ENCODE measurements at places on chromosomes 13 and 19. TPM values are rescaled to one million over a fixed set of nuclear protein-coding genes. Genes with fewer than 3 reads are reported as not detected.

Gene GCDH
- polyA plus RNA-seq, result 27.5 TPM

Gene MYO1F
- polyA plus RNA-seq, result 11.9 TPM

Gene CILP2
- polyA plus RNA-seq, result 0.22 TPM

Gene FFAR3
- polyA plus RNA-seq, result 0.31 TPM

DNA sequence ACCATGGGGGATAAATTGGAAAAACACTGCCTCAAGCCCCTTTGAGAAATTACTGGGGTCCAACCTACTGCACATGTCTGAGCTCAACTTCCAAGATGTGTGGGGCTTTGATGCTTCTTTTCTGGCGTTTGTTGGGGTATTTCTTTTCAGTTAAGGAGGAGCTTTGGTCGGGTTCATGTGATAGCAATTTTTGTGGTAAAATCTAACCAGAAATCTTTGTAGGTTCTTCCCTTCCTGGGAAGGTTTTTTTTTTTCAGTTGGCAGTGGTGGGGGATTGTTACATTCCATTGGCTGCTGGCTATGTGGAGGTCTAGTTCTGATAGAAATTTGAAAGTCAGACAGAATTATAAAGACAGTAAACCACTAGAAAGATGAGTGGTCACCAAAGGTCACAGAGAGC is 327.8 kb downstream of the ATP8A2 start:
- no peak overlapping the region for H3K27ac ChIP-seq
- H3K4me3 ChIP-seq, result no peak overlapping the region
- DNase-seq, result no peak
- no peaks in the 10 kb centered on the region for H3K4me1 ChIP-seq

DNA sequence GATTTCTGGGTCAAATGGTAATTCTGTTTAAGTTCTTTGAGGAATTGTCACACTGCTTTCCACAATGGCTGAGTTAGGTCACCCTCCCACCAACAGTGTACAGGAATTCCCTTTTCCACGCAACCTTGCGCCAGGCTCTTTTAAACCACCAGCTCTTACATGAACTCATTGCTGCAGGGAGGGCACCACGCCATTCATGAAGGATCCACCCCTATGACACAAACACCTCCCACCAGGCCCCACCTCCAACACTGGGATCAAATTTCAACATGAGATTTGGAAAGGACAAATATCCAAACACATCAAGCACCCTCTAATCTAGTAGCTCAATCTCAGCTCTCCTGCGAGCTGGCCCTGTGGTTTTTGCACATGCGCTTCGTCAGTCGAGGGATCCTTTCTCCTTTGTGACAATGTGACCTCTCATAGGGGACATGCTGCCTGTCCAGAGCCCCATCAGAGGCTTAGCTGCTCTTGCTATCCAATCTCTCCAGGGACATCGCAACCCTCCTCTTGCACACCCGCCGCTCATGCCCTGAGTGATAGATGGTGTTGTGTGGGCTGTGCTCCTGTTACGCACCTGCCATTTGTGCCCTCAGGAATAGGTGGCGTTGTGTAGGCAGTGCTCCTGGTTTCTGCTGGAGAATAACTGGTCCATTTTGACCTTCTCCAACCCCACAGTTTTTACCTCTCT is 328.0 kb downstream of the UQCRFS1 start:
- H3K36me3 ChIP-seq, result no peaks in the 10 kb centered on the region
- no peaks in the 10 kb centered on the region for H3K4me1 ChIP-seq
- no peak overlapping the region for H3K4me3 ChIP-seq
- H3K27ac ChIP-seq, result no peak overlapping the region
- no peak for DNase-seq

DNA sequence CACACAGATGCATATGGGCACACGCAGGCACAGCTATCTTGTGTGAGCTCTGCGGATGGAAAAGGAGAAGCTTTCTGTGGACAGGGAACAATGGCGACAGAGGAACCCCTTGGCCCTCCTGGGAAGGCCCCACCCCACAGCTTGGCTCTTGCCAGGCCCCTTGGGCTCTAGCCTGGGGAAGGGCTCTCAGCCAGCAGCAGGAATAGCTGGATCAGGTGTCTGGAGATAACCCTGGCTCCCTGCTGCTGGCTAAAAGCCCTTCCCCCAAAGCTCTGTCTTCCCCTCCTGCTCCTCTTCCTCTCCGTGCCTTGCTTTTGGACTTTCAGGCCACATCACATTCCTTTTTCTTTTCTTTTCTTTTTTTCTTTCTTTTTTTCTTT is 24.3 kb downstream of the CEBPA start:
- H3K4me3 ChIP-seq, result no peak overlapping the region
- DNase-seq, result no peak
- no peaks in the 10 kb centered on the region for H3K27me3 ChIP-seq
- peaks cover 19% of the 10 kb centered on the region for H3K4me1 ChIP-seq
- no peak overlapping the region for H3K27ac ChIP-seq
- no peaks in the 10 kb centered on the region for H3K36me3 ChIP-seq

DNA sequence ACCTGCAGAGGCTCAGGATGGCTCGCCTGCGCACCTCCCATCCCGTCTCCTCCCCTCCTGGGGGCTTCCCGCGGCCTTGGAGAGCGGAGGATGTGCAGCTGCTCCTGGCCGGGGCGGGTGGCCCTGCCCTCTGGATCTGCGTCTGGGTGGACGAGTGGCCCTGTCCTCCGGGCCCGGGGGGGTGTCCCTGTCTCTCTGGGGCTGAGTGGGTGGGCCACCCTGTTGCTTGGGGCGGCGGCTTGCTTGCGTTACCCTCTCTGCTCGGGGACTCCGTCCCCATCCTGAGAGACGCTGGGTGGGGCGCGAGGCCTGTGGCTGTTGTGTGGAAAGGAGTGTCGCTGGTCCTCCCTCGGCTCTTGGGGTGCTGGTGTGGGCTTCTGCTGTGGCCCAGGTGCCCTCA is 34.6 kb downstream of the DOT1L start:
- no peak overlapping the region for H3K27ac ChIP-seq
- no peak for DNase-seq
- H3K36me3 ChIP-seq, result no peaks in the 10 kb centered on the region

DNA sequence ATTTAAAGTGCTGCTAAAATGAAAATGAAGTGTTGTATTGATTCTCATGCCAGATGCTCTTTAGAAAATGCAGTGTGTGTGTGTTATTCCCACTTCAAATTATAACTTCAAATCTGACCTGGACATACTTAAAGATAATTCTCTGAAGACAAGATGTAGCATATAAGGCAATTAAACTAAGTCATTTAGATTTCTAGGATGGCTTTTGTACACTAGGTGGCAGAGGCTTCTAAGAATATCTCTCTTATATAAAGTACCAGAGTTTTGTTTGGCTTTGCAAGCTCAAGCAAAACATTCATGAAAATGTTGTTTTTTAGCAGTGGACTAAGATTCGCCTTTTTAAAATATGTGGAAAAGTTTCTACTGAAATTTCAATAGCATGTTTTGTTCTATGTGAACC is 407.2 kb downstream of the GPC5 start:
- no peaks in the 10 kb centered on the region for H3K4me1 ChIP-seq
- no peaks in the 10 kb centered on the region for H3K36me3 ChIP-seq
- H3K27me3 ChIP-seq, result no peaks in the 10 kb centered on the region
- H3K4me3 ChIP-seq, result no peak overlapping the region
- no peak for DNase-seq

DNA sequence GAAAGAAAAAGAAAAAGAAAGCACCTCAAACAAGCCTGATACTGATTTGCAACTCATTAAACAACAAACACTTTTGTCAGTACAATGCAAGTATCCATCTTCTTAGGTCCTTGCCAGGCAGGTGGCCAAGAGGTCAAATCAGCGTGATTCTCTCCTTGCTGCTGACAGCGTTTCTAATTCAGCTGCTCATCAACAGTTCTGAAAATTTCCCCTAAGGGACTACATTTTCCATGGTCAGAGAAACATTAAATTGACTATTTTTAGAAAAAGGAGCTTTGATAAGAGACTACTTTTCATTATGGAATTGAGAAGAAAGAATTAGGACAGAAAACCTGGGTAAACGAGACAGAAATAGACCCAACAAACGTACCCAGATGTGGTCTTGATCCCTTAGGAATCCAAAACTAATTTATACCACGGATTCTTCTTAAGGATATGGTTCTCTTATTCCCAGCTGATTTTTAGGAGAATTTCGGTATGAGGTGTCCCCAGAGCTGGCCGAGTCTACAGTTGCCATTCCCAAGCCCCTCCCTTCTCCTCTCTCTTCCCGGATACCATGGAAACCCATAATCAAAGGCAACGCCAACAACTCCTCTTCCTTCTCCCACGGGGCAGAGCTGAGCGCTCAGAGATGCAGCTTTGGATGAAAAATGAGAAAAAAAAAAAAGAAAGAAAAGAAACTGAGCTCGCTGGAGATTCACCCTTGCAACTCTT is 29.5 kb upstream of the CEBPG start:
- no peaks in the 10 kb centered on the region for H3K4me1 ChIP-seq
- DNase-seq, result peak; percentile 8
- H3K4me3 ChIP-seq, result no peak overlapping the region
- no peaks in the 10 kb centered on the region for H3K36me3 ChIP-seq
- H3K27ac ChIP-seq, result no peak overlapping the region
- H3K27me3 ChIP-seq, result peaks cover 4% of the 10 kb centered on the region

- peak overlapping the region; percentile 44 for H3K4me3 ChIP-seq
- no peaks in the 10 kb centered on the region for H3K36me3 ChIP-seq
- no peak overlapping the region for H3K27ac ChIP-seq
- no peaks in the 10 kb centered on the region for H3K27me3 ChIP-seq
Measured at GRCh38 chr19:17390665-17391370, 3.2 kb downstream of the CCDC194 start.

- H3K27me3 ChIP-seq, result peaks cover 31% of the 10 kb centered on the region
- DNase-seq, result no peak
- no peaks in the 10 kb centered on the region for H3K4me1 ChIP-seq
Measured at GRCh38 chr19:50909240-50910070, 1.7 kb downstream of the KLK4 start.

- H3K4me3 ChIP-seq, result no peak overlapping the region
- H3K36me3 ChIP-seq, result peaks cover 8% of the 10 kb centered on the region
- no peak for DNase-seq
- peaks cover 19% of the 10 kb centered on the region for H3K27me3 ChIP-seq
- no peaks in the 10 kb centered on the region for H3K4me1 ChIP-seq
Measured at GRCh38 chr19:756236-756635, 5.3 kb downstream of the MISP start.

GRCh38 chr13:77456271-77456670 is 79.2 kb upstream of the SCEL start:
- H3K36me3 ChIP-seq, result no peaks in the 10 kb centered on the region
- no peak overlapping the region for H3K4me3 ChIP-seq
- no peaks in the 10 kb centered on the region for H3K27me3 ChIP-seq
- no peak for DNase-seq

GRCh38 chr13:65829241-65830008 is 1400.7 kb downstream of the PCDH9 start:
- DNase-seq, result no peak
- no peaks in the 10 kb centered on the region for H3K27me3 ChIP-seq
- H3K4me1 ChIP-seq, result no peaks in the 10 kb centered on the region
- H3K4me3 ChIP-seq, result no peak overlapping the region
- no peak overlapping the region for H3K27ac ChIP-seq
- no peaks in the 10 kb centered on the region for H3K36me3 ChIP-seq

DNA sequence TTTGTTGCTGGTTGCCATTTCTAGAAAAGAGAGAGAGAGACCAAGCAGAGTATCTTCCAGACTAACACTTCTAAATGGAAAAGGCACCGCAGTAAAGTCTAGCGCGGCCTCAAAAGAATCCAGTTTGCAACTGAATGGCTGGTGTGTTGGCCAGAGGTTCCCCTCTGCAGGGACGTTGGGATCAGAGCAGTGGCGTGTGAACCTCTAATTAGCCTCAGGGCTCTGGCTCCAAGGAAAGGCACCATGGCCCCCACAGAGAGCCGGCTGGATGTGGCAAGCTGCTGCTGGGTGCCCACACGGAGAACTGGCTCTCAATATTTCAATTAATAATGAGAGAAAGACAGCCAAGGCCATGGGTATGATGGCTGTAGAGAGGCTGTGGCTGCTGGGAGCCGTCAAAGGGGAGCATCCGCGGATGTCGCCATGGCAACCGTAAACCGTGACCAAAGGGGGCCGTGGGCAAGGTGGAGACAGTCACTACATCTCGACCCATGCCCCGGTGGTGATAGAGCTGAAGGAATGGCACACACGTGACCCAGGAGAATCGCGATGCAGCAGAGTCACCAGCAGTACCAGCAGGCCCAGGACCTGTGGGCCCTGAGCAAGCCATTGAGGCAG is 9.5 kb downstream of the VSTM2B start:
- H3K27ac ChIP-seq, result no peak overlapping the region
- no peak for DNase-seq
- H3K36me3 ChIP-seq, result no peaks in the 10 kb centered on the region
- H3K4me3 ChIP-seq, result no peak overlapping the region
- peaks cover 4% of the 10 kb centered on the region for H3K27me3 ChIP-seq

Measured in left lung (tissue), 14 donors.